ENCODE measurements at places on chromosomes 4 and X.

DNA sequence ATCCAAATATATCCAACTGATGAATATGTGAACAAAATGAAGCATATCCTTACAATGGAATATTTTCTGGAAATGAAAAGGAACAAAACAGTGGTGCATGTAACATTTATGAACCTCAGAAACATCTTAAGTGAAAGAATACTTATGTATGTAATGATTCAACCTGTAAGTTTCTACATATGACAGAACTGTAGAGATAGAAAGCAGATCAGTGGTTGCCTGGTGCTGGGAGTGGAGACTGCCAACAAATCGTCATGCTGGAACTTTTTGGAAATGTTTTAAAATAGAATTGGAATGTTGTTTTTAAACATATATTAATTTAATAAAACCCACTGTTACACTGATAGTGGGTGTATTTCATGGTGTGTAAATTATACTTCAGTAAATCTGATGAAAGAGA is 667.5 kb downstream of the RAPGEF2 start:
- no peak for DNase-seq

GRCh38 chrX:22135171-22135711 is 103.1 kb downstream of the PHEX start:
- peak; percentile 52 for DNase-seq

- DNase-seq: no peak
Observed at GRCh38 chrX:19792412-19792811, 95.0 kb downstream of the SH3KBP1 start.

DNA sequence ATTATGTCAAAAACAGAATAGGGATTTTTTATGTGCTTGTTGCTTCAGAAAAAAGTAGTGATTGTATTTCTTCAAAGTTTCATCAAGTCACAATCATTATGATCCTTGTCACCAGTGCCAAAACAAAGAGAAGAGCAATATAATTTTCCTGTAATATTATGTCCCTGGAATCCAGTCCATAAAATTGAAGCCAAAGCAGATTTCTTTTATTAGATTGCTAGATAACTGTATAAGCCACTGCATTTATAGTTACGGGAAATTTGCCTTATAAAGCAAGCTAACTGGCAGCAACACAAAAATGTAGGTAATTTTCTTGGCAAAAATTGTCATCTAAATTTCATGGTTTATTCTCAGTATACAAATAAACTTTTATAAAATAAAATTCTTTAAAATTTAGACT is 296.1 kb upstream of the ANKRD50 start:
- no peak for DNase-seq

- DNase-seq: no peak
Observed at GRCh38 chr4:177323416-177323815, 13.7 kb downstream of the NEIL3 start.

DNA sequence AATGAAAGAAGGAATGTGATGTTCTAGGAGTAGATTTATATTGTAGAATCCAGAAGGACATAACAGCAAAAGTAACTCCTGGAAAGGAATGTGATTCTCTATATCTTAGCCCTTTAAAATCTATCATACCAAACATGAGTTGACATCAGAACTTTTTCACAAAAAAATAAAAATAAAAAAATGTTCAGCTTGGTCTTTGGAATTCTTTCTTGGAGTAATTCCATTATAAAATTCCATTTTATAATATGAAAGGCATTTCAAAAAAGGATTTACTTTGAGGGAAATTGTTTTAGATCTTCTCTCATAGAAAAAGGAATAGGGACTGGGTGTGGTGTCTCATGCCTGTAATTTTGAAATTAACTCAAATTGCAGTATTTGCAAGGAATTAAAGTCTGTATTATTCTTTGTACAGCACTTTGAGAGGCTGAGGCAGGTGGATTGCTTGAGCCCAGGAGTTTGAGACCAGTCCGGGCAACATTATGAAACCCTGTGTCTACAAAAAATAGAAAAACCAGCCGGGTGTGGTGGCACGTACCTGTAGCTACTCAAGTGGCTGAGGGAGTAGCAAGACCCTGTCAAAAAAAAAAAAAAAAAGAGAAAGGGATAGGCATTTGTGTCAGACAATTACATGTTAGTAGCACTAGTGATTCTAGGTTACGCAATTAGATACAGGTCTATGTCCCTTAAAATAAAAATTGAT is 134.9 kb downstream of the SLC4A4 start:
- DNase-seq: no peak

DNA sequence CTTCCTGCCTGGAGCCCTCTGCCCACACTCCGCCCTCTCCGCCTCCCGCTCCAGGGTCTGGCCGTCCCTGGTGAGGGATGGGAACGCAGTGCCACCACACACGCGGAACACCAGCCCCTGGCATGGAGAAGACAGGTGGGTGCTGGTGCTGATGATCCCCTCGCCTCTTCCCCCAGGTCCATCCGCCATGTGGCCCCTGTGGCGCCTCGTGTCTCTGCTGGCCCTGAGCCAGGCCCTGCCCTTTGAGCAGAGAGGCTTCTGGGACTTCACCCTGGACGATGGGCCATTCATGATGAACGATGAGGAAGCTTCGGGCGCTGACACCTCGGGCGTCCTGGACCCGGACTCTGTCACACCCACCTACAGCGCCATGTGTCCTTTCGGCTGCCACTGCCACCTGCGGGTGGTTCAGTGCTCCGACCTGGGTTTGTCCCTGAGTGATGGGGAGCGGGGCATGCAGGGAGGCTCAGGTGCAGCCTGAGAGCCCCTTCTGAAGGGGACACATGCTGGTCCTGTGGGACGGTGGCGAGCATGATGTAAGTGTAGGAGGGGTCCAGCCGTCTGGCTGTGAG is 9.8 kb downstream of the BGN start:
- no peak for DNase-seq

GRCh38 chr4:27720010-27720766 is 859.5 kb downstream of the STIM2 start:
- no peak for DNase-seq

- DNase-seq: no peak
Observed at GRCh38 chrX:140724309-140724708, 14.8 kb downstream of the LINC00632 start.

DNA sequence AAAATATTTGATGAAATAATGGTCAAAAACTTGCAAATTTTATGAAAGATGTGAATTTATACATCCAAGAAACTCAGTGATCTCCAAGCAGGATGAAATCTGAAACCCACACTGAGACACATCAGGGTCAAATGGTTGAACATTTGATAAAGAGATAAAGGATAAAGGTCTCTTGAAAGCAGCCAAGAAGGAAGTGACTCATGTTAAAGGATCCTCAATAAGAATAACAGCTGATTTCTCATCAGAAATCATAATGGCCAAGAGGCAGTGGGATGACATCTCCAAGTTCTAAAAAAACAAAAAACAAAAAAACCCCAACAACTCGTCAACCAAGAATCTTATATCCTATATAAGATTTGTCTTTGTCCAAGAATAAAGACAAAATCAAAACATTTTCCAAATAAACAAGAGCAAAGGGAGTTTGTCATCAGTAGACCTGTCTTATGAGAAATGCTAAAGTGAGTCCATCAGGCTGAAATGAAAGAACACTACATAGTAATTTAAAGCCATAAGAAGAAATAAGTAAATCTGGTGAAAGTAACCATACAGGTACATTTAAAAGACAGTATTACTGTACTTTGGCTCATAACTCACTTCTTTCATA is 121.7 kb downstream of the PDS5A start:
- DNase-seq: no peak

- DNase-seq: no peak
Observed at GRCh38 chr4:6560416-6561172, 14.4 kb upstream of the MAN2B2 start.

DNA sequence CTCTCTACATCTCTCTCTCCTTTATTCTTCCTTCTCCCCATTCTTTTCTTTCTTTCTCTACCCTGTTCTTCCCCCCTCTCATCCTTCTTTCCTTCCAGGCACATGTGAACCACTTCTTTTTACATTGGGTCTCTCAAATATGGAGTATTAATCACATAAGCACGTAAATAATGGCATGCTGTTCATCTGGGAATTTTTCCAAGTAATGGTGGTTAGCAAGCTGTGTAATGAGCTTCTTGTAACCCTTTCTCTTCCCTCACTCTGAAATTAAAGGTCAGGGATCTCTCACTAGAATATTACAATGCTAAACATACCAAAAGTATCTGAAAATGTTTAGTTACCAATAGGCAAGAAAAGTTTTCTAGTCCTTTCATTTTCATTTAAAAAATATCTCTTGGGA is 239.9 kb upstream of the TEX13A start:
- DNase-seq: no peak

DNA sequence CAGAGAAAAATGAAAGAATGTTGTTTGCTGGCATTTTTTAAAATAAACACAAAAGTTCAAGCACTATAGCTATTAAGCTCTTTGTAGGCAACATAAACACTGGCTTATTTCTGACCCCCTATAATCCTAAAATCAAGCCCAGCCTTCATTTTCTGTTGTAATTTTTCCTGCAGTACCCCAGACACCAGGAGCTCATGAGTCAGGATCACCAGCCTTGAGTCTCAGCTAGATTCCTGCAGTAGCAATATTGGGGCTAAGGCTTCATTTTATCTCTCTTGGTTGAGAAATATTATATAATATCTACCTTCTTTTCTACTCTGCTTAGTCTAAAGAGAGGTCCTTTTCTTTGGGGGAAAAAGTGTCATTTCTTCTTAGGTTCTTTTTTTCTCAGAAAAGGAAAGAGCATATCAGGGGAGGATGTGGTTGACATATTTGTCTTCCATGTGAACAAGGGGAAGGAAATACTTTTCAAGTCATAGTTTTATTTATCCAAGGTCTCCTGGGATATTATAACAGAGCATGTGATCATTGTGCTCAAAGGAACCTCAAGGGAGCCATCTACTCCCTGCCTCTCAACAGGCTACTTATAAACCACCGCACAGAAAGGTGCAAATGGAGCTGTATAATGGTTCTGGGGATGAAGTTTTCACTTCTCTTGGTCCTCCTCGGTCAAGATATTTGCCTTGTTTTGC is 678.3 kb upstream of the NR3C2 start:
- DNase-seq: no peak

DNA sequence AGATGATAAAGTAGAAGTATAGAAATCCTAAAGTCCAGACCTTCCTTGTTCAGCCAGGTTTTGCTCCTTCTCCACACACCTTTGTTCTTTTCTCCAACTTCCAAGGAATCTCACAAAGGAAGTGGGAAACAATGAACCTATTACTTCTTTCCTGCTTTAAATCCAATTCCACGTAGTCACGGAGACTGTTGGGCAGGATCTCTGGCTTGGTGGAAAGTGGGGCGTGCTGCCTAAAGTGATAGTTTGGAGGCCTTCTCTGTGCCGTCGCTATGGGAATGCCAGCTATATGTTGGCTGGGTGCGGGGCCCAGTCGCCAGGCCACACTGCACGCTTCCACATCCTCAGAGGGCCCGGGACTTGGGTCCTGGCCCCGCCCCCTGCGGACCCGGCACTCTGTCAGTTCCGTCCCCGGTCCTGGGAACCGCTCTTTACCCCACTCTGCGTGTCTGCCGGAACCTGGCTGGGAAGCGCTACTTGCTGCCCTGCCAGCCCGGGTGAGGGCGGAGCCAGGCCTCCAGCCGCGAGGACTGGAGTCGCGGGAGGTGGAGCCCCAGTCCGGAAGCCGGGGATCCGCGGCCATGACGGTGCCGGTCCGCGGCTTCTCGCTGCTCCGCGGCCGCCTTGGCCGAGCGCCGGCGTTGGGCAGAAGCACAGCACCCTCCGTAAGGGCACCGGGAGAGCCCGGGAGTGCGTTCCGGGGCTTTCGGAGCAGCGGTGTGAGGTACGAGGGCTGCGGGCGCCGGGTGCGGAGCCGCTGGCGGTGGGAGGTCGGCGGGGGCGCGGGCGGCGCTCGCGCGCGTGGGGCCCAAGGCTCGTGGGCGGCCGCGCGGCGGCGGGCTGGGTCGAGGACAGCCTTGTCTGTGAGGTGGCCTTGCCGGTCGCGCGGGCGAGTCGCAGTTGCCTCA is at the start of gene MTHFD2L:
TSS of gene MTHFD2L (plus strand) at position 558 of the 905 bp plus-strand sequence. CDS start at position 579, 21 bp downstream.
- peak; percentile 94 for DNase-seq

GRCh38 chr4:89586318-89586717 is 250.6 kb downstream of the SNCA start:
- DNase-seq: no peak

- no peak for DNase-seq
Observed at GRCh38 chr4:8697826-8698225, 105.3 kb downstream of the CPZ start.

- no peak for DNase-seq
Observed at GRCh38 chr4:146245246-146245645, 30.9 kb downstream of the REELD1 start.

DNA sequence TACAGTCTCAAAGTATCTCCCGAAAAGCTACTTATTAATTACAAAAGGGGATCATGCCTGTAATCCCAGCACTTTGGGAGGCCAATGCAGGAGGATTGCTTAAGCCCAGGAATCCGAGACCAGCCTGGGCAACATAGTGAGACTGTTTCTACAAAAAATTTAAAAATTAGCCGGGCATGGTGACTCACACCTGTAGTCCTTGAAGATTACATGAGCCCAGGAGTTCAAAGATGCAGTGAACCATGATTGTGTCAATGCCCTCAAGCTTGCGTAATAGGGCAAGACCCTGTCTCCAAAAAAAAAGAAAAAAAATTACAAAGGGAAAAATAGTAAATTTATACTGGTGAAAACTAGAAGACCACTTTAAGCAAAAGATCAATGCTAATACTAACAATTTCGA is 3.3 kb upstream of the PORCN start:
- no peak for DNase-seq

DNA sequence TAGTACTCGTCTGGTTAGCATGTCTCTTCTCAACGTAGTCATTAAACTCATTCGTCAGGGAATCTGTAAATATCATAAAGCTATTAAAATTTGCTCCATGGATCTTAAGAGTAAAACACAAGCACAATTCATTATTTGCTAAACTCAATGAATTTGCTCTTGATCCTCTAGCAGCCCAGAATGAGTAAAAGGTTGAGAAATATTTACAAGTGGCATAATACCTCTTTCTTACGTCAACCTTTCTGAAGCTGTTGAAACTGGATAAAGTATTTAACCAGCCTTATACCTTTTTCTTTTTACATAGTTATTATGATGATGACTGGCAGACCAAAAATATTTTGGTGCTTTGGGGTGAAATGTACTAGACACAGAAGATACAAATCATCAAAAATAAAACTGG is 66.9 kb downstream of the LUZP4 start:
- no peak for DNase-seq

- DNase-seq: no peak
Observed at GRCh38 chrX:13427441-13428052, 107.7 kb upstream of the ATXN3L start.

GRCh38 chr4:143667461-143667860 is 33.0 kb downstream of the FREM3 start:
- no peak for DNase-seq

GRCh38 chr4:13992975-13993520 is 365.5 kb upstream of the BOD1L1 start:
- DNase-seq: no peak

- DNase-seq: no peak
Observed at GRCh38 chr4:186551849-186552248, 3.5 kb downstream of the MTNR1A start.

DNA sequence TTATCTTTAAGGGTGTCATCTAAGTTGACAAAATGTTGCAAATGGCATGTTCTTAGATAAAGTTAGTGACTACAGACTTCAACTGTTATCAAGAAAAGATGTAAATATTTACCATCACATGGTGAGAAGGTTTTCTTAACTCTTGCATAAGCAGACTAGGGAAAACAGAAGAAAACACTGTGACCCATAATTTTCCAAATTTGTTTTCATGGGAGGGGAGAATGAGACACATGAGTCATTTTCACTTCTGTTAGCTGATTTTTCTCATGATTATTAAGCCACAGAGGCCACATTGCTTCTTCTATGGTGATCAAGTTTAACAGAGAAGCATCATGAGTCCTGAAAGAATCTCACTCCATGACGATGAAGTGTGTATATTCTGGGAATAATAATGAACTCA is 30.2 kb upstream of the SYTL5 start:
- no peak for DNase-seq

- no peak for DNase-seq
Observed at GRCh38 chr4:145935253-145936141, 3.1 kb downstream of the ZNF827 start.
